ENCODE measurements at places on chromosomes 6 and 20.

DNA sequence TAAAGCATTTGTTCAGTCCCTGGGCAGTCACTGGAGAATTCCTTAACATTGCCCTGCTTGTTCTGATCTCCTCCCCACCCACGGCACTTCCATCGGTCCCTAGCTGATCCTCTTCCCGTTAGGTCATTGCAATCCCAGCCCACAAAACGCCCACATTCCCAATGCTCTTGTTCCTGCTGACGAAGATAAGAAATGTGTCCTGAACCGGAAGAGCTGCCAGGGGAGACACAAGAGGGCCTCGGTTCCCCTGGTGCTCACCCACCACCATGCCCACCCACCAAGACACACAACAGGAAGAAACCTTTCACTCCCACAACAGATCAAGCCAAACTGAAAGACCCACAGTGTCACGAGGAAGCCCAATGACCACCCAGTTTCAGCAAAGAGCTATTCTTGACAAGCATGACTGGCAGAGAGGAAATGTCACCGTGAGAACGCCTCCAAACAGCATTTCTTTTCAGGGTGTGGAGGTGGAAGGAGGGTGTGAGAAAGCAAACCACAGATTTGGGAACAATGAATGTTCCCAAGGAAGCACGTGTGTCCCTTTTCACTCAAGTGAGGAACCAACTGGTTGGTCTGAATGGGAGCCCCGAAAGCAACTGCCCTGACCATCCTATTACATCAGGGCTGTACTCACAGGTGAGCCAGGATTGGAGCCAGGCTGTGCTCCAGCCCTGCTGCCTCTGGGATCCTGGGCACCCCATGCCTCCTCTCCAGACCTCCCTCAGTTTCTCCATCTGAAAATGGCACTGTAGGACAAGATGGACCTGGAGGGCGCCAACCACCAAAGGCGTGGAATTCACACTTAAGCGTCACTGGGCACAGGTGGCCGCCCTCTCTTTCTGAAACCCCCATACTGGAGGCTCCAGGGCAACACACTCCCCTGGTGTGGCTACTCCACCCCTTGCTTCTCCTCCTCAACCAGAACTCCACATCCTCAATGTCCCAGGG lies 97.5 kb downstream of the ZMYND8 start:
- peak; percentile 58 for DNase-seq

- peak; percentile 23 for DNase-seq
These were observed 79.0 kb downstream of the SAMD3 start for GRCh38 chr6:130143709-130144108.

DNA sequence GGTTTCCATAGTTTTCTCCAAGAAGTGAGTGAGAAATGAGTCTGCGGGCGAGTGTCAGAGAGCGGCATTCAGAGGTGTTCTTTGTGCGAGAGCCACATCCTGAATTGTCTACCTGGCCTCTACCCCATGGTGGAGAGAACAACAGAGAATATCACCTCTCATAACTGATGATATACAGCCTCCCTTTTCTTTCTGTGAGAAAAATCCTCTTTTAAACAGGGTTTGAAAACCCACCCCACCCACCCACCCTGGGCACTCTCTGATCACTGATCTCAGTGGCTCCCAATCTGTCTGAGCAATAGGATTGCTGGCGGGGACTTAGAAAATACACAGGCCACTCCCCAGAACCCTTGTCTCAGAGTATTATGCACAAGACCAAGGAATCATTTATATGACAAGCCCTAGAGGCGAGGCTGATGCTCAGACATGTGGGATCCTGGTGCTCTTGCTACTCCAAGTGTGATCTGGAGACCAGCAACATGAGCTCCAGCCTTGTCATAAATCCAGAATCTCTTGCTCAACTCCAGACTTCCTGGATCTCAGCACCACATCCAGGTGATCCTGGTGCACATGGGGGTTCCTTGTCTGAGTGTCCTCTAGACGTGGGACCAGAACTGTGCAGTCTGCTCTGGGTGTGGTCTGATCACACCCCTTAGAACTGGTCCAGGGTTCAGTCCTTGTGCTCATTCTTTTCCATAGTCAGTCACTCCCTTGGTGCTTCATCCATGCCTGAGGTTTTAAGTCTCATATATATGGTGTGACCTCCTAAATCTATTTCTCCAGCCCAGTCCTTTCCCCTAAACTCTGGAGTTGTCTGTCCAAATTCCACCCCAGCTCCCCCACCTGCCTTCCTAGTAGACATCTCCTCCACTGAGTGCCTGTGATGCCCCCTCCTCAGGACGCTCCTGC lies 5.3 kb downstream of the HLA-B start:
- no peak for DNase-seq

- no peak for DNase-seq
These were observed 3.2 kb downstream of the ARFGEF2 start for GRCh38 chr20:48924756-48925109.

GRCh38 chr20:16459019-16459700 lies 114.1 kb downstream of the KIF16B start:
- peak; percentile 88 for DNase-seq

- no peak for DNase-seq
These were observed 480.5 kb upstream of the NOX3 start for GRCh38 chr6:155936127-155936526.

- peak; percentile 73 for DNase-seq
These were observed 87.7 kb downstream of the PDE7B start for GRCh38 chr6:135939208-135939591.

GRCh38 chr6:17397764-17398194 lies 4.4 kb downstream of the CAP2 start:
- DNase-seq = peak; percentile 77

- DNase-seq = no peak
These were observed 24.5 kb upstream of the ABCC10 start for GRCh38 chr6:43402820-43403219.

GRCh38 chr6:143414769-143415168 lies 35.7 kb downstream of the ADAT2 start:
- no peak for DNase-seq

- DNase-seq = peak; percentile 74
These were observed 5.6 kb downstream of the BRD2 start for GRCh38 chr6:32974016-32974333.

GRCh38 chr6:160084198-160084776 lies 37.3 kb upstream of the SLC22A1 start:
- no peak for DNase-seq

DNA sequence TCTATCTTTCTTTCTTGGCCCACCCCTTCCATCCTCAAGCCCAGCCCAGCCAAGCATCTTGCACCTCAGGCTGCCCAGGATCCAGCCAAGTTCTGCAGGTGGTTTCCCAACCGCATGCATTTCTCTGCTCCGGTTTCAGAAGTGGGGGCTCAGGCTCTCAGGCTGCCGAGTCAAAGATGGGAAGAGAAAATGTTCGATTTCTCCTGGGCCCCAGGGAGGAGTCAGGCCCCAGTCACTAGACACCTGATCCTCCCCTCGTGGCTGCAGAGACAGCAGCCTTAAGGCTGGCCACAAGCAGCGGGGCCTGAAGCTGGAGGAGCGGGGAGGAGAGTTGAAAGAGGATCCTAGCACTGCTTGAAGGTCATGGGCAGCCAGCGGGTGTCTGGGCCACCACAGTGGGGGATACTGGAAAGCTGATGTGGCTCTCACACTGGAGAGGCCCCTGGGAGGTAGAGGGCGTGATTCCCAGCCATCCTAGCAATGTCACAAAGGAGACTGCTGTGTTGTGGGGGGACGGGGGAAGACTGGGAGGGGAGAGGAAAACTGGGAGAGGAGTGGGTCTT lies 42.2 kb upstream of the ZFAND3 start:
- no peak for DNase-seq

DNA sequence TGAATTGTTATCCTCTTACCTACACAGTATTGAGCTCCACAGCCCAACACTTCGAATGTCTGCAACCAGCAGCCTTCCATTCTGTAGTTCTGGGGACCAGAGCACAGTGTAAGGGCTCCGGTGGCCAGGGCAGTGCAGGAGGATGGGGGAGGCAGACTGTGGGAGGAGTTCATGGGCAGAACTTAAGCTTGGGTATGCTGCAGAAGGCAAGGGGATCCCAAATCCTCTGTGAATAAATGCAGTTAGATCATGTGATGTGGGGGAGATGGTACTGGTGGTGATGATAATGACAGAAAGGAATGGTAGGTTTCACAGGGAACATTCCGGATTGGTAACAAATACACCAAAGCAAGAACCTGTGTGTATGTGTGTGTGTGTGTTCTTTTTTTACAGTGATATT lies 26.5 kb upstream of the CNKSR3 start:
- DNase-seq = no peak

DNA sequence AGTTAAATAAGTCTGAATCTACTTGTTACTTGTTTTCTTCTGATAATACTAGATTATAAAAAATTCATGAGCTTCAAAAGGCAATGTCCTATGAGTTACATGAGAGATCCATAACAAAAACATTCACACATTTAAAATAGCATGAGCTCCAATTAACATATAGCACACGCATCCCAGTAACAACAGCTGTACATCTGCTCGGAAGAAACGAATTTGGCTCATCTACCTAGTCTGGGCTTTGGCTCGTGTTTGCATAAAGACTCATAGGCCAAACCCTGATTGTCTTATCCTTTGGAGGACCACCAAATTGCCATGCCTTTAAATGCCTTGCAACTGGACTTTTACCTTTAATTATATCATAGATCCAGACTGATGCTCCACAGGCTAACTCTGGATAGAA lies 259.7 kb upstream of the CHD6 start:
- no peak for DNase-seq

DNA sequence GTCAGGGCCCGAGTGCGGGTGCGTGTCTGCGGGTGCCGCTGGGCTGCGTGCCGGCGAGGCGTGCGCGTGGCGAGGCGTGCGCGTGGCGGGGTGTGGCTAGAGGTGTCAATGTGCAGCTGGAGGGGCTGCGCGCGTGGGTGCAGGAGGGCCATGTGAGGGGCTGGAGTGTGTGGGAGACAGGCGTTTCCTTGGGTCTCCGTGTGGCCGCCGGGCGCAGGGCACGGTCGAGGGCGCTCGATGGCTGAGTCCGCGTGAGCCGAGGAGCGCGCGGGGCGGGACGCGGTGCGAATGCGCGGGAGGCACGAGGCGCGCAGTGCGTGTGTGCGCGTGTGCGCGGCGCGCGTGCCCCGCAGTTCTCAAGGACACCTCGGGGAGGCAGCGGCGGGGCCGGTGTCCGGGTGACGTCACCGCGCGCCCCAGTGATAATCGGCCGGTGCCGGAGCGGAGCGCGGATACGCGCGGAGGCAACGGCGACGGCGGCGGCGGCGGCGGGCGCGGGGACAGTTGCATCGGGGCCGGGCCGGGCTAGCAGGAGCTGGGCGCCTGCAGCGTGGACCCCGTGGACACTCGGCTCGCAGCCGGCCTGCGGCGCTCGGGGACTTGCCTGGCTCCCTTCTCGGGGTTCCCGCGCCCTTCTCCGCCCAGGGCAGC lies 38.7 kb downstream of the YTHDF1 start:
- DNase-seq = no peak

DNA sequence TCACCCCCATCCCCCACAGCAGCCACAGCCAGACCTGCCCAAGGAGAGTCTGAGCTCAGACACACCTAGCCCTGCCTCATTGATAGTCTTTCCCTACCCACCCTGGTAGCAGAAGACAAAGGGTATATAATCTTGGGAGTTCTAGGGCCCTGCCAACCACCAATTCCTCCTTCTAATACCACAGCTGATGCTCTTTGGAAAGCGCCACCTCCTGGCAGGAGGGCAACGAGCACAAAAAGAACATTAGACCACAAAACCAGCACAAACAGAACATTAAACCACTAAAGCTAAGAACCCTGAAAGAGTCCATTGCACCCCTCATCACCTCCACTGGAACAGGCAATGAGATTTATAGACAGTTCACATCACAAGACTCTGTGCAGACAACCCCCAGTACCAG lies 195.8 kb upstream of the FUT9 start:
- no peak for DNase-seq

DNA sequence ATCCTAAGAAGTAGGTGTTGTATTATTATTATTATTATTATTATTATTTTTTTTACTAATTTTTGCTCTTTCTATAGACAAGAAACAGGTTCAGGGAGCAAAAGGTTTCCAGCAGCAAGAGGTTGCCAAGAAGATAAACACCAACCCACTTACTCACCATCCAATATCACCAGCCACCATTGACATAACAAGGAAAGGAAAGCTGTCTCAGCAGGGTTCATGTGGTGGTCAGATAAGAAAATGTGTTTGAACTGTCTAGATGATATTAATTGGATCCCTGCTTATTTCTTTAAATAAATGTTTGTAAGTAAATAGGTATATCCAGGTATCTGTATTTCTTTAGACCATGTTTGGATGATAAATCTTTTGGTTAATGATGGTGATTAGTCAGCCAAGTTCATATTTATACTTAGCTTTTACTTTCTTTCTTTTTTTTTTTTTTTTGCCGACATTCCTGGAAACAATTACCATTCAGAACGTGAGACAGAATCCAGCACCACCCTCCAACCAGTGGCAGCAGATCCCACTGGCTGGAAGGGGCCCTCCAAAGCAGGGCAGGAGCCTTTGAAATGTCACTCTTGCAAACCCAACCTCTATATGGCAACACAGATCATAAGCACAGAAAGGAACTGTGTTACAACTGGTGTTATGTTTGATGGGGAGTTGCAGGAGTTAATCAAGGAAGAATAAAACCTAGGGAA lies 139.2 kb upstream of the ECI2 start:
- peak; percentile 62 for DNase-seq

GRCh38 chr6:110325197-110325596 lies 33.0 kb downstream of the METTL24 start:
- peak; percentile 59 for DNase-seq

GRCh38 chr6:125640441-125641150 lies 108.8 kb upstream of the HEY2 start:
- no peak for DNase-seq

DNA sequence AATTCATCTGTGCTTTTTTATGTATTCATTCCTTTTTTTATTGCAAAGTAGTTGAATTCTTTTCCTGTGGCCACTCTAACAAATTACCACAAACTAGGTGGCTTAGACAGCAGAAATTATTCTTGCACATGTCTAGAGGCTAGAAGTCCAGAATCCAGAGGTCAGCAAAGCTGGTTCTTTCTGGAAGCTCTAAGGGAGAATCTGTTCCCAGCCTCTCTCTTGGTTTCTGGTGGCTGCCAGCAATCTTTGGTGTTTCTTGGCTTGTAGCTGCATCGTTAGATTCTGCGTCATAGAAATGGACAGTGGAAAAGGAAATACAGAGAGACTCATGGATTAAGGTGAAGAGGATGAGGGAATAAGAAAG lies 39.3 kb downstream of the GSTA2 start:
- DNase-seq = peak; percentile 89
